A172 (cell line): ENCODE measurements at places on chromosomes 2 and 18. TPM values are rescaled to one million over a fixed set of nuclear protein-coding genes. Genes with fewer than 3 reads are reported as not detected.

- no peak for DNase-seq
These were observed 143.8 kb downstream of the HAUS1 start for GRCh38 chr18:46247942-46248341.

DNA sequence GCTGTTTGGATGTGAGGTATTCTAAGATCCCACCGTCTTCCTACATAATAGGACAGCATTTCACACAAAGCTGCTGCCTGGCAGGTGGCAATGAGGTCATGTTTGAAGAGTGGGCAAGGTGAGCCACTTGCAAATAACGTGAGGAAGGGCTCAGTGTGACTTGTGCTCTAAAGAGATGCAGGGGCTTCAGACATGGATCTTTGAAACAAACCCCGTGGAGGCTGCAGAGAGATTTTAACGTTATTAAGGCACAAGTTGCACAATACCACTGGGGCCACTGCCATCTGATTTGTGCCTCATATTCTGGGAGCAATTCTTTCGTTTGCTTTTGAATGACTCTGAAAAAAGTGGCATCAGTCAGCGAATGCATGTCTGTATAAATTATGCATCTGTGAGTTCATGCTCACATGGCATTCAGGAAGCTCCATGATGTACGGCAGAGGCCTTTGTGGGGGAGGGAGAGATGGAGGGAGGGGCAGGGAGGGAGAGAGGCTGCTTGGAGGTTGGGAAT is 362.0 kb downstream of the SOX11 start:
- DNase-seq = no peak

DNA sequence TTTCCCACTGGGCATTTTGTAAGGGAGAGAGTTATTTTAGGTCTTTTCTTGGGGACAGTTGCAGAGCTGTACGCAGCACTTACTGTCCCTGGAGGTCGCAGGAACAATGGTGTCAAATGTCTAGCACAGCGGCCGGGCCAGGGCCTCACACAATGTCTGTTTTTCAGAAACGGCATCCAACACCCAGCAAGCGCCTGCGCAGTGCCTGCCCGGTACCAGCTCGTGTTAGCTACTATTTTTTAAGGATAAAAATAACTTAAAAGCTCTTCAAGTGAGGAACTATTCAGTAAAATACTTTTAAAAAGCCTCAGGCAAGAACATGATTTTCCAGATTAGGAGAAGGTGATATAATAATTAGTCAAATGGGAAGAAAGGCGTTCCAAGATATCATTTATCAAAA is 90.0 kb downstream of the MBP start:
- no peak for DNase-seq

The BIN1 gene
- 114 and 117 TPM in 2 replicates for total RNA-seq

The CRACDL gene
- total RNA-seq = 0.79 and 3.1 TPM in 2 replicates

The NAT8 gene
- not detected in 2 replicates for total RNA-seq

DNA sequence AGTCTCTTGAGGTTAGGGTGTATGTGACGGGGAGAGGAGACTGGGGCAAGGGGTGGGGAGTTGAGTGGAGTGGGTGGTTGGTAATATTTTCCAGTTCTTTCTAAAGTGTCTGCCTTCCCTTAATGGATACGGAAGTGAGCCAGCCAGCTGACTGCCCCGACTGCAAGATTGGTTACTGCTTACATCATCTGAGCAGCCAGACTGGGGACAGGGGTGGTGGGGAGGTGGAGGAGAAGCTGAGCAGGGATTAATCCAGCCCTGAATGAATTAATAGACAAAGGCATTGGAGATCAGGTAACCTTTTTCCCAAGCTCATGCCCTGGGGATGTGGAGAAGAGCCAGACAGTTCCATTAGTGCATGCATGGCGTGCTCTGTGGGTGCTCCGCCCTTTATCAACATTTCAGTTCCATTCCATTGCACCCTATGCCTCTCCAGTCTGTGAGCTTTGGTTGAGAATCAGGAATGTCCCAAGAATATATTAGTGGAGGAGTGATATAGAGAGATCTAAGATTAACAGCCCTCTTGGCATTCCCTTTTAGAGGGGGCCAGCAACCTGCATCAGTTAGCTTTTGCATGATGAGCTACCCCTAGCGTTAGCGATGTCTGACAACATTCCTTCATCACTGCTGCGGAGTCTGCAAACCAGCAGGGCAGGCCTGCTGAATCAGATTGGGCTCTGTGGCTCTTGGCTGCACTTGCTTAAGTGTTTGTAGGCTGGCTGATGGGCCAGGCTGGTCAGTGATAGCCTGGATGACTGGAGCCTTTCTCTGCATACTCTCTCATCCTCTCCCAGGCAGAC is 67.4 kb downstream of the TNP1 start:
- no peak for DNase-seq

- no peak for DNase-seq
These were observed 260.5 kb upstream of the MYT1L start for GRCh38 chr2:2591542-2591940.

GRCh38 chr2:207663870-207664545 is 38.8 kb upstream of the METTL21A start:
- no peak for DNase-seq

GRCh38 chr2:18498531-18498930 is 61.9 kb downstream of the RDH14 start:
- no peak for DNase-seq

DNA sequence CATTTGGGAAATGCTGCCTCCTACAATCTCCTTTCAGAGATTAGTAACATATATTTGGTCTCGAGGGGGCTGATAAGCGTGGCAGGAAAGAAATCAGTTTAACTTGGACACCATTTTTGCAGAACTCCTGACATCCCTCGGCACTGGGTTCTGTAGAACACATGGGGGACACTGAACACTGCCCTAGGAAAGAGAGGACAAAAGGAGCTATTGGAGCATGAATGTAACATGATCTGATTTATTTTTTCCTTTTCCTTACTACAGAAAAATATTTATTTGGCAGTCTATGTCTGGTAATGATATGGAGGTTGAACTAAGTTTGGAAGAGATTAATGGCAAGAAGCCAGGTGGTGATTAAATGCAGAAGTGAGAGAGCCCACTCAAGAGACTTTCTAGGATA is 153.8 kb downstream of the AFF3 start:
- no peak for DNase-seq

GRCh38 chr2:155481141-155481540 is 782.6 kb downstream of the KCNJ3 start:
- no peak for DNase-seq

DNA sequence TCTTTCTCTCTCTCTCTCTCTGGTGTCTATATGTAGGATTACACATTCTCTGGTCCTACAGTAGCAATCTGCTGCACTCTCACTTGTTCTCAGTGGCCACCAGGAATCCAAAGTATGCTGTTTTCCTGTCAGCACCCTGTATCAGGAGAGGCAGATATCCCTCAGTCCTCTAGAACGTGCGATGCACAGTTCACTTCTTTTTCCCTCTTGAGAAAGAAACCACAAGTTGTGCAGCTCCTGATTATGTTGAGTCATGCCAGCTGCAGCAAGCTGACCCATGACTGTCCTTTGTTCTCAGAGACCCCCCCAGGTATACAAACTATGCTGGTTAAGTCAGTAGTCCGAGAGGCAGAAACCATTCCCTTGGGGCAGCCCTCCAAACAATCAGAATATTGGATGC is 54.6 kb downstream of the LANCL1 start:
- peak; percentile 68 for DNase-seq

- no peak for DNase-seq
These were observed 14.8 kb downstream of the CCDC121 start for GRCh38 chr2:27613985-27614384.

- peak; percentile 95 for DNase-seq
These were observed 16.6 kb upstream of the PIK3C3 start for GRCh38 chr18:41938445-41938844.

- peak; percentile 39 for DNase-seq
These were observed at the start of gene ZNF804A for GRCh38 chr2:184598316-184599053. ZNF804A (plus strand) TSS chr2:184598529; CDS start chr2:184598960, 431 bp downstream.

The PSMD1 gene
- total RNA-seq = 206 and 259 TPM in 2 replicates

- no peak for DNase-seq
These were observed 24.8 kb downstream of the KCNK3 start for GRCh38 chr2:26717362-26717761.

The TXNDC2 gene
- total RNA-seq = 0.05 and 0.26 TPM in 2 replicates

- DNase-seq = no peak
These were observed 144.2 kb upstream of the HDAC4 start for GRCh38 chr2:239544918-239545465.

DNA sequence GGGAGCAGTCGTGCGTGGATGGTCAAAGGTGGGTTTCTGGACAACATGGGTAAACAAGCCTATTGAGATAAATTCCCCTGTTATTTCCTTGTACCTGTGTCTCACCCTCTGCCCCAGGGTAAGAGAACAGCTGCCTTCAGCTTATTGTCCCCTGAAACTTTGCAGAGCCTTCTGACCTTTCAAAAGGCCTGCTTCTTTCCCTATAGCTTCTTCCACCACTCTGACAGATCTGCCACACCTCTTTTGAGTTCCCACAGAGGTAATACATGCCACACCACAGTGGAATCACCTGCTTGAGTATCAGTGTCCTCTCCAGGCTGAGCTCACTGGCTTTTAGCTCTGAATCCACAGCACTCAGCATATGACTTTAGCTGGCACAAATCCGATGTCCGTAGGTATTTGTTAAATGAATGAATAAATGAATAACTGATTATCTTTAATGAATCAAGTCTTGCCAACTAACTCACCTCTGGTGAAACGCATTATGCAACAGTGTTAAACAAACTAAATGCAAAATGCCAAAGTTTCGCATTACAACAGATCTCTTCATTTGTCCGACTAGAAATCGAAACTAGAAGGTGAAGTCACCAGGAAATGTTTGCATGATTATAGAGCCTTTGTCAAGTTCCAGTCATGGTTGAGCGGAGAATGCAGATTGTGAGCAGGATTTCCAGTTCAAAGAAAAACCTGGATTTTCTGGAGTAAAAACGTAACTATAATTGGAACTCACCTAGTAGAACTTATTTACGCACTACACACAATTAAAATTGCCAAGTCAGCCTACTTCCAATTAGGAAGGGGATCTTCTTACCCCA is 16.4 kb downstream of the DYNAP start:
- DNase-seq = peak; percentile 17

- no peak for DNase-seq
These were observed 19.0 kb downstream of the CEP68 start for GRCh38 chr2:65075176-65075575.

- no peak for DNase-seq
These were observed 967.8 kb downstream of the BCL11A start for GRCh38 chr2:59585655-59586054.

The AQP12A gene
- total RNA-seq = not detected in 2 replicates

DNA sequence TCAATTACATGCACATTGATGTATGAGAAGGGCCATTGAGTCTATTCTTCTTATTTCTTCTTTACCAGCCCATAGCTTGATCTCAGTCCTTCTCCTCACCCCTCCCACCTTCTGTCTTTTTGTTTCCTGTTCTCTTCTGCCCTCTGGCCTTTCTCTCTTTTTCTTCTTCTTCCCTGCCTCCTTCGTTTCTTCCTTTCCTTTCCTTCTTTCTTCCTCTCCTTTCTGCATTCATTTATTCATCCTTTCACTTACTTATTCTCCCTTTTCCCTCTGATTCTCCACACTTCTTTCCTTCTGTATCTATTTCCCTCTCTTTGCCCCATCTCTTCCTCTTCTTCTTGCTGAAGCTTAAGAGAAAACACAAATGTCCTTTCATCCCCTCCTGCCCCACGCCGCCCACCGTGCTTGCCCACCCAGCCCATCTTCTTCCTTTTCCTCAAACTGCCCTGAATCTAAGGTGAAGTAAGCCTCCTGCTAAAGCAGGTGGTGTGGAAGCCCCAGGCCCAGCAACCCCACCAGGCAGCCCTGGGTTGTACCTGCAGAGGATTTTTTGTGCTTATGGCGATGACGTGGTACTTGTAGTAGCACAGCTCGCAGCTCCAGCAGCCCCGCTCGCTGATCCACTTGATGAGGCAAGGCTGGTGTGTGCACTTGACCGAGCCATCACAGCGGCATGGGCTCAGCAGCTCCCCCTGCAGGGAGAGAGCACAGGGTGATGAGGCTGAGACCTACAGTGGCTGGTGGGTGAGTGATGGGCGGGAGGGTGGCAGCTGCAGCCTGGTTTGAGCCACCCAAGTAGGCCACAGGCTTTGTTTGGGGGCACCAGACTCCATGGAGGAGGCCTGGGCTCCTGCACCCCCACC is 89.0 kb downstream of the MARCHF4 start:
- no peak for DNase-seq

DNA sequence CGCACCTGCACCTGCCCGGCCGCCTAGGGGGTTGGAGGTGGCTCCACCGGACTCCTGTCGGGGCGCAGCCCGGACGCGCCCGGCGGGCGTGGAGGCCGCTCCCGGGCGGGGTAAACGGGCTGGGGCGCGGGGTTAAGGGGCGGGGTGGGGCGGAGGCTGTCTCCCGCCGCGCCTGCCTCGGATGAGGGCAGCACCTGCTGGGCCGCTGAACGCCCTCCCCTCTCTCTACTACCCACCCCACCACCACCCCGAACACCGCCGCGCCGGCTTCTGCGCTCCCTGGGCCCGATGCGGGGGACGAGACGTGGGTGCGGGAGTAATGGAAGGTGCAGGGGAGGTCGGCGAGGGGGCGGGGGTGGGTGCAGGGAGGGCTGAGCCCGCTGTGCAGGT is 224.8 kb upstream of the ID2 start:
- DNase-seq = no peak

DNA sequence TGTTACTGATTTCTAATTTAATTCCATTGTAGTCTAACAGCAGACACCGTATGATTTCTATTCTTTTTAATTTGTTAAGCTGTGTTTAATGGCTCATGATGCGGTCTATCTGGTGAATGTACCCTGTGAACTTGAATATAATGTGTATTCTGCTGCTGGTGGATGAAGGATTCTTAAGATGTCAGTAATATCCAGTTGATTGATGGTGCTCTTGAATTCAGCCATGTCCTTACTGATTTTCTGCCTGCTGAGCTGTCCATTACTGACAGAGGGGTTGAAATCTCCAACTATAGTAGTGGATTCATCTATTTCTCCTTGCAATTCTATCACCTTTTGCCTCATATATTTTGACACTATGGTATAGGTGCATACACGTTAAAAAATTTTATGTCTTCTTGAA is 373.3 kb upstream of the RAB12 start:
- no peak for DNase-seq

DNA sequence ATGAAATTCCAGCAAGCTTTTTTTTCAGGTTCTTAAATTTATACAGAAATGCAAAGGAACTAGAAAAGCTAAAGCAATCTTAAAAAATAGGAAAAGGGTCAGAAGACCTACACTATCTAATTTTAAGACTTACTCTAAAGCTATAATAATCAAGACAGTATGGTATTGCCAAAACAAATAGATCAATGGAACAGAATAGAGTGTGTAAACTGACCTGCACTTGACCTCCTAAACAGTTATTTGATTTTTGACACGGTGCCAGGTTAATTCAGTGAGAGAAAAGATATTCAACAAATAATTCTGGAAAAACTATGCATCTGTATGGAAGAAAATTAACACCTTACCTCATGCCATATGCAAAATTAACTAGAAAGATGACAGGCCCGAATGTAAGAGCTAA is 73.6 kb downstream of the OLA1 start:
- DNase-seq = no peak

DNA sequence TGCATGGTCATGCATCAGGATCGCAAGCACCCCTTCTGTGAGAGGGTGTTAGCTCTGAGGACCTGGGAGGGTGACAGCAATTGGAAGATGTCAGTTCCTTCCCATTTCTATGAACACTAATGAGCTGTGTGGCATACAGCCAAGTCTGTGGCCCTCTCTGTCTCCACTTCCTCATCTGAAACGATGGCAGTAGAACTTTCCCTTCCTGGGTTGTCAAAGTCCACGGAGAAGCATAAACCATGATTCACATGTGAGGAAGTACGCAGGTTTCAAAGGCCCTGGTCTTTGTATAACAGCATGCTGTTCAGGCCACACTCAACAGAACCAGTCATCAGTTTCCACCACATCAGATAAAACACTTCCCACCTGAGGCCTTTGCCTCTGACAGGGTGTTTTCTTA is 167.4 kb upstream of the RAB6C start:
- DNase-seq = no peak

The METTL8 gene
- 52.6 and 79.1 TPM in 2 replicates for total RNA-seq
